Suppressor macrophage treated with lipopolysaccharide for 1 hour (primary cell): ENCODE measurements at places on chromosomes 2 and 18.

- DNase-seq, result no peak
Observed at GRCh38 chr2:205405194-205405593, 277.1 kb upstream of the NRP2 start.

- no peak for DNase-seq
Observed at GRCh38 chr2:185921048-185921756, 182.6 kb downstream of the FSIP2 start.

GRCh38 chr2:42859791-42860190 is 67.4 kb upstream of the HAAO start:
- DNase-seq, result no peak

GRCh38 chr2:197086500-197086899 is 160.0 kb upstream of the PGAP1 start:
- DNase-seq, result peak; percentile 87

GRCh38 chr2:28406276-28407096 is 13.8 kb downstream of the FOSL2 start:
- DNase-seq, result peak; percentile 95

DNA sequence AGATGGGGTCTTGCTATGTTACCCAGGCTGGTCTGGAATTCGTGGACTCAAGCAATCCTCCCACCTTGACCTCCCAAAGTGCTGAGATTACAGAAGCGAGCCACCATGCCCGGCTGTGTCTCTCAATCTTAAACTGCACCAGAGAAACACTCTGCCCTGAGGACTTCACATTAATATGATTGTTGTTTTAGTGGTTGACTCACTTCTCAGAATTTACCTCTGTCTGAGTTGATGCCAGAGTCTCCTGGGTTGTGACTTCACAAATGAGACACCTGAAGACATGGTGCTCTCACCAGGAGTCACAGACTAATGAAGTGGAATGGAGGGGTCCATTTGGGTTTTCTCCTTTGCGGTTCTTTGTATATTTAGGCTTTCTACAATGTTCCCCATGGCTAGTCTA is 61.0 kb upstream of the TGIF1 start:
- DNase-seq, result no peak

DNA sequence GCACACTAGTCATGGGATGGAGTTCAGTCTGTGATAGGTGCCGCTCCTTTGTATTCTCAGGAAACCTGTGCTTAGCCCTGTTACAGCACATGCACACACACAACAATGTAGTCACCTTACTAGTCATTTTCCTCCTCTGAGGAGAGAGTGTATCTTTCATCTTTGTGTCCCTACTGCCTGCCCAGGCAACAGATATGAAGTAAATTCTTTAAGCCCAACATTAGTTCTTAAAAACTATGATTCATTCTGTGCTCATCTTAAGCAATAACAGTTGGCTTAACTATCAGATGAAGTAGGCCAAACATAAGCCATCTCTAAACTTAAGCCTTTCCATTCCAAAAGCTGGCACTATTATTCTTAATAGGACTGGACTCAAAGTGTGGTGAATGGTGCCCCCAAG is 186.5 kb downstream of the LNPK start:
- DNase-seq, result no peak

DNA sequence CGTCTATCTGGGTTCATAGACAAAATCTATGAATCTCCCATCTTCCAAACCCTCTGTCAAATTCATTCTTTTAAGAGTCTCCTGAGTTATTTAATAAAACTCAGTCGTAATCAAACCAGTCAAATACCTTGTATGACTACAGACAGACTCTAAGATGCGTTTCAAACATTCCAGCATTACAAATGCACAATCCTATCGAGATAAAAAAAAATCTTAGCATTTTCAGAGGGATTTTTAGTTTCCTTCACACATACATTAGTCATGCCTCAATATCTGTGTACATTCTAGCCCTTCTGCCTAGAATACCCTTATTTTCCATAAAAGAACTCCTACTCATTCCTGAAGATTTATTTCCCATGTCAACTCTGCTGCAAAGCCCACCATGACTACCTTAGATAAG is 96.5 kb downstream of the CSRNP3 start:
- DNase-seq, result no peak

- no peak for DNase-seq
Observed at GRCh38 chr2:220764171-220764570, 807.9 kb downstream of the EPHA4 start.

DNA sequence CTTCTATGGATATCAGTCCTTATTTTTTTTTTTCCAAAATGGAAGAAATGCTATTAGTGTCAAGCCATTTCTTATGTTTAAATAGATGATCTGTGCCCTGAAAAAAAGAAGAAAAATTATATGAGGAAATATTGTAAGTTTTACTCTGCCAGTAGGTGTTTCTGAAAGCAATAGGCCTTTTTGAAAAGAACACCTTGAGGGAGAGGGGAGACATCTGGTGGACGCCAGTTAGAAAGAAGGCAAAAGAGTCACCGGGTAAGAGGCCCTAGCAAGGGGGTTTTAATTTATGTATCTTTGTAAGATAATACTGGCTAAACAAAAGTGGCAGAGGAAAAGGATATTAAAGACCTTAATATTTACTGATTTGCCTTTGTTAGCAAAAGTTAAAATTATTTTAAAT is 56.1 kb downstream of the DYNAP start:
- DNase-seq, result no peak

- peak; percentile 36 for DNase-seq
Observed at GRCh38 chr2:105328281-105329196, 996 bp downstream of the TGFBRAP1 start.

DNA sequence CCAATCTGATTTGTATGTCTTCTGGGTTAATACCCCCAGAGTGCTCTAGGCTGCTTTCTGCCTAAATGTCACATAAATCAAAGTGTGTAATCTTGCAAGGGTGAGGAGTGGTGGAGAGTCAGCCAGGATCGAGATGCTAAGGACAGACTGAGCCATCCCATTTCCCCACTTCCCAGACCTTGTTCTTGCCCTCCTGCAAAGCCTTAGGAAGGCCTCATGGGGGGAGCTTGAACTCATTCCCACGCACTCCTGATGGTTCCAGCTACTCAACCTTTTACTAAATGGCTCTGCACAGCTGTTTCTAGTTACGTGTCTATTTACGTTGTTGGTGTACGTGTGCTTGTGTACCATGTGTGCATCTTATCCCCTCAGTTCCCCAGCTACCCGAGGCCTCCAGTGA is 423.6 kb upstream of the TNP1 start:
- no peak for DNase-seq

DNA sequence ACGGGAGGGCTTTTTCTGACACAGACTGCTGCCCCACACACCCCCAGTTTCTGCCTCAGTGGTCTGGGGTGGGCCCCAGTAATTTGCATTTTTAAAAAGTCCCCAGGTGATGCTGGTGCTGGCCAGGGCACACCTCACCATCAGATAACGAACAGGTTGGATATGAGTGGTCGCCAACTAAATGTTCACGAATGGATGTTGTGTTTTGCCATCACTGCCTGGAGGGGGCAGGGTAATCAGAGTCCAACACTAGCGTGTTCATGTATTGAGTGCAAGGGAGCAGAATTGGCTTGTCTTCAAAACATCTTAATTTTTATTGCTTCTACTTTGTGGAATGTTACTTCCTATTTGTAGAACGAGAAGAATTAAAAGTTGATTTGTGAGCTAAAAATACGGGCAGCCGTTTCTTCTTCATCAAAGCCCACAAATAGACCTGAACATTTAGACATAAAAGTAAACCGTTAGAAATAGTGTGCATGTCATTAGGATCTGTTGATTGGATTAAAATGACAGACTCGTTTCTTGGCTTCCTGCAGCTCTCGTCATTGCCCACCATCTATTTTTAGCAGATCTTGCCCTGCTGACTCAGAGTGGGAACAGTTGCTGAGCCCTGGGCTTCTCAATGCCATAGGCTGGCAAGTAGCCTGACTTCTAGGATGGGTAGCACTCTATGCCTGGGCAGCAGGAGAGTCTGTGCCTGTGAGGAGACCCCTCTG is 45.2 kb downstream of the NCK2 start:
- peak; percentile 75 for DNase-seq

DNA sequence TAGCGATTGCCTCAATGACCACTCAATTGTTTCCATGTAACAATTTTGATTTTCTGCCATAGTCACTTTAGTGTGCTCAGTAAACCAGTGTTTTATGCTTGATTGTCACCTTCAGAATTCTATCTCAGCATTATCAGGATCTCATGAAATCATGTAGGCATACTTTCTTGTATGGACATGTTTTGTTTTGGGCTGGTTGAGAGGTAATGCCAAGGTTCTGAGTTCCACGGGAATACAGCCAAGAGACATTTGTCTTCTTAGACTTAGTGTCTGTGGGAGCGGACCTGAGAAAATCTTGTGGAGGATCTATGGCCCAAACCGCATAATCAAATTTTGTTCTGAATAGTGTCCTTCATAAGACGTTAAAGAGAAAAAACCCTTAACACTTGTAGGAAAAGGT is 10.2 kb downstream of the MSTN start:
- no peak for DNase-seq

- DNase-seq, result no peak
Observed at GRCh38 chr2:15622614-15623480, 31.2 kb downstream of the DDX1 start.

DNA sequence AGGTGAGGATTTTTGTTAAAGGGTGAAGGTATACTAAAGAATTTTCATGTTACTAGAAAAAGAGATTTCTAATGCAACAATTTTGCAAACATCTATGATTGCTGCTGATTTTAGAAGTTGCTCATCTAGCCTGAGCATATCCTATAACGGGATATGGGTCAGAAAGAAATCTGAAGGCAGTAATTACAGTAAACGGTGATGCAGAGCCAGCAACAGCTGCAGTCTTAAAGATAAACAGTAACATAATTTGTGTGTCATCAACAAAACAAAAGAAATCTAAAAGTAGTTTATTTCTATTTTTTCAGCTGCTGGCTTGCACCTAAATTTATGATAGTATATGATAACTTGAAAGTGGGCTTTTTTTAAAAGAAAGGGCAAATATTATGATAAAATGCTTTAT is 215.7 kb downstream of the SLC4A10 start:
- DNase-seq, result no peak

- no peak for DNase-seq
Observed at GRCh38 chr2:153499439-153499838, 20.9 kb upstream of the RPRM start.

DNA sequence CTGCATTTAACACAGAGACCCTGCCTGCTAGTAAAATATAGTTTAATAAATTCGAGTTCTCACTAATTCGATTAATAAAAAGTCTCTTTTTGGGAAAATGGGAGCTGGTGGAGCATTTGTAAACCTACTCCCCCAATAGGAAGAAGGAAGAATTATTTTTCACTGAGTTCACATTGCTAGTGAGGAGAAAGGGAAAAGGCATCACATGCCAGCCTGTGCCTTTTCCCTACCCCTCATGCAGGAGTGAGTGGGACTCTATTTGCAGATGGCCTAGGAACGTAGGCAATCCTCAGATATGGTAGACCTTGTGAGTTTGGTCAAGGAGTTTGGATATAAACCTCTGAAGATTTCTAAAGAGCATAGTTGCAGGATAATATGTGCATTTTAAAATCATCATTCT is 218.4 kb upstream of the TRIB2 start:
- DNase-seq, result no peak

DNA sequence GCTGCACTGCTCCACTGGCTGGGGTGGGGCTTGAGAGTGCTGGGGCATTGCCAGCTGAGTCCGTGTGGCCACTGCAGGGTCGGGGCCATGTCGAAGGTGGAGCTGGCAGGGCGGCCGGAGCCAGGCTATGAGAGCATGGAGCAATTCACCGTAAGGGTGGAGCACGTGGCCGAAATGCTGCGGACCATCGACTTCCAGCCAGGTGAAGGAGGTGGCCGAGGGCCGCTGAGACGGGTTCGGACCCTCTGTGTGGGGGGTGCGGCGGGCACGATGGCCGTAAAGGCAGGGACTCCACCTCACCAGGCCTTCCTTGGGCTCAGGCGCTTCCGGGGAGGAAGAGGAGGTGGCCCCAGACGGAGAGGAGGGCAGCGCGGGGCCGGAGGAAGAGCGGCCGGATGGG is 2.1 kb downstream of the UCN start:
- DNase-seq, result no peak

GRCh38 chr18:41501848-41502247 is 453.2 kb upstream of the PIK3C3 start:
- no peak for DNase-seq

- no peak for DNase-seq
Observed at GRCh38 chr2:187500585-187501359, 52.7 kb upstream of the CALCRL start.
